ENCODE measurements at places on chromosomes 5 and 9.

- DNase-seq, result no peak
These were observed 726 bp upstream of the ADGRV1 start for GRCh38 chr5:90557871-90558270.

- DNase-seq, result no peak
These were observed 32.8 kb downstream of the ARPC5L start for GRCh38 chr9:124894741-124895170.

DNA sequence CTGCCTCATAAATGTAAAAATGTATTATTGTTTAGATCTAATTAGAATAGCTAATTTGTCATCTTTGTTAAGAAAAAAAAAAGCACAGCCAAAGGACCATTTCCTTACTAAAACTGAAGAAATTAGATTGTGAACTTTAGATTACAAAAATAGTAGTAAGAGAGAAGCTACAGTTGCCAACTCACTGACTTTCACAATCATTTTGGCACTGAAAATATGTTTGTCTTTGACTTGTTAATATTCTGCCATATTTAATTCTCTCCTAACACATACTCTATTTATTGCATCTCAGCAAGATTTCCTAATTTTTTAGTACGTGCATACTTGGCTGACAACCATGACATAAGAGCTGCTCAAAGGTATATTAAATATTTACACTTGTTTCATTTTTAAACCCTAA is 297.1 kb downstream of the TUSC1 start:
- no peak for DNase-seq

GRCh38 chr5:56696900-56697299 is 118.4 kb upstream of the MAP3K1 start:
- no peak for DNase-seq

DNA sequence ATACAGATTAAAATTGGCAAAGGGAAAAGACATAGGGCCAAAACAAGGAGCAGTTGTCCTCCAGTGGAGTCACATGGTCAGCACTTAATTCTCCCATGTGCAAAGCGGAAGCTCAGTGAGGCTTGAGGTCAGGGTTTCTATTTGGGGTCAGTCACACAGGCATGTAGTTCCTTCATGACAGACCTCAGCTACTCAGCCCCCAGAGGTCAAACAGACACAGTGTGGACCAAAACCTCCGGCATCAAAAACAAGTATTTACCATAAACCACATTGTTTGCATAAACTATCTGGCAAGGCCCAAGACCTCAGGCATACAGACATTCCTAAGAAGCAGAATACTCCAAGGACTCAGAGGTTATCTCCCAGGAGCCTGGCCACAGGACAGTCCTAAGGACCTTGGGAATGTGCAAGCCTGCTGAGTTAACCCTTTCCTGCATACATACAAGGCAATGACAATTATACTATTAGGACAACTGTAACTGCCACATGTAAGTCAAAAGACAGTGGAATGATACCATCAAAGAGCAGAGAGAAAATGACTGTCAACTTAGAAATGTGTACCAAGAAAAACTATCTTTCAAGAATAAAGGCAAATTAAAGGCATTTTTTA is 28.7 kb upstream of the FNIP1 start:
- DNase-seq, result no peak

DNA sequence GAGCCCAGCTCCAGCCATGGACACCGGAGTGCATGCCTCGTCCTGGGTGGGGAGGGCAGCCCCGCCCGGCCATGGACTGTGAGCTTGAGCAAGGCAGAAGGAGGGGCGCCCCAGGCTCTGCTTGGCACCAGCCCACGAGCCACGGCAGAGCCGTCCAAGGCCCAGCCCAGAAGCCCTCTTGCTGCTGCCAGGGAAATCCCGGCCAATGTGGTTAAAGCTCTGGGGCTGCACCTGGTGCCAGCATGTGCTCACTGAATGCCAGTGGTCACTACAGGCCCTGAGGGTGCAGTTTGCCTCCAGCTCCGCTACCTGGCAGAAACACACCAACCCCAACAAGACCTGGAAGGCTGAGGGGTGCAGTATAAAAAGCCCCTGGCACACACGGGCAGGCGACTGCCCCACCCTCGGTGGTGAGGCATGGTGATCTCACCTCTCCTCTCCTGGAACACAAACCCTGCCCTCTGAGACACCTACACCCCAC is 11.8 kb downstream of the BRD3 start:
- DNase-seq, result no peak

DNA sequence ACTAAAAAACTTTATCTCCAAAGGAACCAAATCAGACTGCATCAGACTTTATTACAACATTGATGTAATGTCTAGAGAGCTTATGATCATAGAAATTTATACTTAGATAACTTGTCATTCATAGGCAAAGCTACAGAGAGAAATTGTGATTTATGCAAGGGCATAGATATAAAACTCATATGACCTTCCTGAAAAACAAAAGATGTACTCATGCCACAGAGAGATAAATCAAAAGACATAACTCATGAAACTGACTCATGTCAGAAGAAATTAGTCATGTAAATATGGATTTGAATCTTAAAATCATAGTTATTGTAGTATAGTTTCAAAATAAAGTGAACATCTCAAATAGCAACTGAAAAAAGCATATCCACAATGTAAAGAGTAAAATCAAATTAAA is 186.2 kb downstream of the GABBR2 start:
- no peak for DNase-seq

DNA sequence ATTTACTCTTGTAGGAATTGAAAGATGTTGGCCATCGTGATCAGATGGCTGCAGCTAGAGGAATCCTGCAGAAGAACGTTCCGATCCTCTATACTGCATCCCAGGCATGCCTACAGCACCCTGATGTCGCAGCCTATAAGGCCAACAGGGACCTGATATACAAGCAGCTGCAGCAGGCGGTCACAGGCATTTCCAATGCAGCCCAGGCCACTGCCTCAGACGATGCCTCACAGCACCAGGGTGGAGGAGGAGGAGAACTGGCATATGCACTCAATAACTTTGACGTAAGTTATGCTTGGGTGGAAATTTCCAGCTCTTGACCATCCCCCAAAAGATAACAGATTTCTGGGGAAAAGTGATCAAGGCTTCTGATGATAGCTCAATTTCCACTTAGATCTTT is 50.6 kb downstream of the LRRTM2 start:
- no peak for DNase-seq

DNA sequence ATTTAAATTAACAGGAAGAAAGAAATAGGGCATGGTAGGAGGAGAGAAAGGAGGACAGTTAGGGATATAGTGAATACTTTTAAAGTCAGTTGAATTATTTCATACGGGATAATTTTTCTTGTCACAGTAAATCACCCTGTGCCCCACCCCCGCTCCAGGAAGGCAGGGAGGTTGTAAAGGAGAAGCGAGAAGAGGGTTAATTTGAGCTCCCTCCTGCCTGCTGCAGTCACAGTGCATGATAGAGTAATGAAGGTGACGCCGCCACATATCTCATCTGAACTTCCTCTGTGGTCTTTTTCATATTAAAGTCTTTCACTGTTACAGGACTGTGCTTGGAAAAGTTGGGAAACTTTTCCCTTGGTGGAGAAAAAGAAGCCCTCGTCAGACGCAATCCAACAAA is 896 bp upstream of the PCSK5 start:
- DNase-seq, result no peak

DNA sequence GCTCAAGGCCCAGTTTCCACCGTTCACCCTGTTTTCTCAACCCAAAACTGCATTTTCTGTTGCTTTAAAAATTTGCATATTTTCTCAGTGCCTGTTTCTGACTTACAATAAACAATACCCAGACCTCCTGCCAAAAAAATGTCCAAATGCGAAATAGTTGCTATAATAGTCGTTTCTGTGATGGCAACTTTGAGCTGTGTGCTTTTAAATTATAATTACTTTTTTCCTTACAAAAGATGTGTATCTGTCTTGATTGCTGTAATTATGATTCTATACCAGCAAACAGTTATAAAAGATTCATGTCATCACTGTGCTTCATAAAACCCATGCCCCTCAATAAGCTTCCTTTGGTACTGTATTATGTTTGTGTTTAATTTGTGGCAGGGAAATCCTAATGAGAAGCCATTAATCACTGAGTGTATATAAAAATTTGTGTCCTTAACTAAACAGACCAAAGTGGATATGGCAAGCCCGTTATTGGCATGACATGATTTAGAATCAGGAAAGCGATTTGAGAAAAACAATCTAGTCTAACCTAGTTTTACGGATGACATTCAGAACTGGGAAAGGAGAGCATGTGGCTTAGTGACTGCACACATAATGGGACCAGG is 5.4 kb upstream of the SLC1A3 start:
- no peak for DNase-seq

DNA sequence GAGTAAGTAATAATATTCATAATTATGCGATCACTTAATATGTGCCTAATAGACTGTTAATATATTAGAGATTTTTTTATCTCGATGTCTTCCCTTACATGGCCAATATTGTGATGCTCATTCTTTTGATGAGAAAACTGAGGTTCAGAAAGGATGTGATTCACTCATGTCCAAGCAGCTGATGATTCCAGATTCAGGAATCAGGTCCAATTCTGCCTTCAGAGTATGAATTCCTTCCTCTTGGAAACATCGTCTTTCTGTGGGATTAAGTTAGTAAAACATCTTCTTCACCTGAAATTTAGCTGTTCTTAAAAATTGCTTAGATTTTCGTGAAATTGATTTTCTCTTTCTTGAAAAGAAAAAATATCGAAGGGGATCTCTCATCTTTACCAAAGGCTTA is 242.5 kb upstream of the RFX3 start:
- DNase-seq, result no peak

DNA sequence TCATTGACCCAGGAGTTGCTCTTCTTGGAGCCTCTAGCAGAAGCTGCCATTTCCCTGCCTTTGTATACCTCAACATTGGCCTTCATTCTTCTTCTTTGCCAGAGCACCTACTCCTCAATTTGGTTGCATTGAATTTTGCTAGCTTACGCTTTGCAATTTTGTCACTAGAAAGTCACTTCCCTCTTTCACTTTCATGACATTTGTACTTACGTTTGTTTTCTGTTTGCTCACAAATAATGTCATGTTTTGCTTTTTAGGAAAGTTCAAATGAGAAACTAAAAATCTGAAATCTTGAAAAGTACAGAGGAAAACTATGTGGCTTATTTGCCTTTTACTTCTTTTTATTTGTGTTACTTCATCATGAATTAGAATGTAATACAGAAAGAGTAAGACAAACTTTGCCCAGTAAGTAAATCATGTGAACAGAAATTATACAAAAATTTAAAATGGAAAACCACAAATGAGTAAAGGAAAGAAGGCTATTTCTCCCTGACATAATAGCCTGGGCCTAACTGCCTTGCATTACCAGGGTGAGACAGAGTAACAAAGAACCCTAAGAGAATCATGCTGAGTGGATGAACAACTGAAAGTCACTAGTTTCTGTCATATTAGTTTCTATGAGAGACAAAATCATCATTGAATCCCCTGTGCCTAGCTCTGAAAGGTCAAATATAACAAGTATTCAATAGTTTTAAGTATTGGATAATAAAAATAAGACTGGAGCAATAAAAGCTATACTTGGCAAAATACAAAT is 7.4 kb upstream of the IFNA1 start:
- DNase-seq, result no peak

- no peak for DNase-seq
These were observed 73.7 kb downstream of the INSL6 start for GRCh38 chr9:5111696-5112095.

- no peak for DNase-seq
These were observed 25.1 kb upstream of the EEIG1 start for GRCh38 chr9:128005923-128006322.

- no peak for DNase-seq
These were observed 13.9 kb upstream of the ADAMTSL1 start for GRCh38 chr9:18459962-18460584.

DNA sequence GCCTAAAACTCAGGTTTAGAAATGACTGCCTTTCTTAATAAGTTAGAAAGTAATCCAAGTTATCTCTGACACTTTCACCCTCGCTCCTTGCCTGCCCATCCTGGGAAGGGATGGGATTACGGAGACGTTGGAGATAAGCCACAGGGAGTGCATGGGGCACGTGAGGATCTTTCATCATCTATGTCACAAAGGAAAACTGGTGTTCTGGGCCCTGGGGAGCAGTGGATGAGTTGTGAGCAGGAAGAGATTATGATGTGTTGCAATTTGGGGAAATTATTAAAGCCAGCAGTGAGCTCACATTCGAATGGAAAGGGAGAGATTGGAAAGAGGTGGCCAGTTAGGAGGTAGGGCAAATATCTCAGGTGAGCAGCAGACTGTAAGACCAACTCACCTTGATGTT is 12.8 kb downstream of the AFAP1L1 start:
- DNase-seq, result no peak

DNA sequence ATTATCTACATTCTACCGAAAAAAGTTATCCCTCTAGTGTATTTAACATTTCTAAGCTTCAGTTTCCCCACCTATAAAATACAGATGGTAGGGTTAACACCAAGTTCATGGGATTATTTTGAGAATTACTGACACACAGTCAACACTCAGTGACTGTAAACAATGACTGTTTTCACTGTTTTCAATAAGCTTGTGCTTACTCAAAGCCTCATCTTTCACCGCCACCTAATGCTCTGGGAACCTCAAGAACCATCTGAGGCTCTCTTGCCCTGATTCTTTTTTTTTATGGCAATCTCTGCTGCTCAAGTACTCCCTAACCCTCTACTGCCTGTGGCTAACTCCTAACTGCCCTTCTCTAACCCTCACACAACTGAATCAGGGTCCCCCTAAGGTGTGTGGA is 59.6 kb downstream of the SETX start:
- no peak for DNase-seq

- no peak for DNase-seq
These were observed 84.0 kb downstream of the WNK2 start for GRCh38 chr9:93267681-93268505.

GRCh38 chr5:88829054-88829453 is 53.9 kb downstream of the MEF2C start:
- DNase-seq, result no peak

DNA sequence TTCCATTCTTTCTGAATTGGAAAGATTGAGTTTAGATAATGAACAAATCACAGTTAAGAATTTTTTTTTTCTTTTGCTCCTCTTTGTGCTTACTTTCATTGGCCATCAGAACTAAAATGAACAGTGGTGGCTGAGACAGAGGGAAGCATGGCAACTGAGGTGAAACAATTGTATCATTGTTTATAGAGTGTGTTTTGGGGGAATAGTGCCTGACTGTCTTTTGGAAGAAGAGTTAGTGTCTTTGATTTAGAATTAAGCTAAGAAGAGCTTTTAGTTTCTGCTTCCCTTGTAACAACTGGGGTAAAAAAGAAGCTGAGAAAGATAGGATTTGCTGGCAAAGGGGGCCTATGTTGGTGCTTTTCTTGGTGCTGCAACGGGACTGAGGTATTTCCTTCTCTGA is 24.0 kb downstream of the HSD17B4 start:
- no peak for DNase-seq

Data from ecto neural progenitor cell (in vitro differentiated cells).